SHP77 (cell line): ENCODE measurements at places on chromosomes 4 and X.

DNA sequence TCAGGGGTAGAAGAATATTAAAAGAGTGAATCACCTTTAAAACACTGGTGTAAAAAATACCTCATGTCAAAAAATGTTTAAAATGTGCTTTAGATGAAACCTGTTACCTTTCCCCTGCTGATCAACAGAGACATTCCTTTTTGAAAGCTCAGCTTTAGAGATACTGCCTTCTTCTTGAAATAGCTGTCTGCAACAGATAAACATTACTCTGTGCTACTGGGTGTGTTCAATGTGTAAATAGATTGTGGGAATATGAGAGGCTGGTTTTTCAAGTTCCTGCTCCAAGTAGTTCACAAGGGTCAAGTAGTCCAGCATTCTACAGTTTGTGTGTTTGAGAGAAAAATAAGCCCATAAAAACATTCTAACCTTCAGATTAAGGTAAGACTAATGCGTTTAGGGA is at the start of gene SYTL5:
Gene SYTL5 (plus strand): TSS at position 263 of the 400 bp plus-strand sequence. CDS start 27,337 bp downstream, outside the sequence.
- no peak for DNase-seq

DNA sequence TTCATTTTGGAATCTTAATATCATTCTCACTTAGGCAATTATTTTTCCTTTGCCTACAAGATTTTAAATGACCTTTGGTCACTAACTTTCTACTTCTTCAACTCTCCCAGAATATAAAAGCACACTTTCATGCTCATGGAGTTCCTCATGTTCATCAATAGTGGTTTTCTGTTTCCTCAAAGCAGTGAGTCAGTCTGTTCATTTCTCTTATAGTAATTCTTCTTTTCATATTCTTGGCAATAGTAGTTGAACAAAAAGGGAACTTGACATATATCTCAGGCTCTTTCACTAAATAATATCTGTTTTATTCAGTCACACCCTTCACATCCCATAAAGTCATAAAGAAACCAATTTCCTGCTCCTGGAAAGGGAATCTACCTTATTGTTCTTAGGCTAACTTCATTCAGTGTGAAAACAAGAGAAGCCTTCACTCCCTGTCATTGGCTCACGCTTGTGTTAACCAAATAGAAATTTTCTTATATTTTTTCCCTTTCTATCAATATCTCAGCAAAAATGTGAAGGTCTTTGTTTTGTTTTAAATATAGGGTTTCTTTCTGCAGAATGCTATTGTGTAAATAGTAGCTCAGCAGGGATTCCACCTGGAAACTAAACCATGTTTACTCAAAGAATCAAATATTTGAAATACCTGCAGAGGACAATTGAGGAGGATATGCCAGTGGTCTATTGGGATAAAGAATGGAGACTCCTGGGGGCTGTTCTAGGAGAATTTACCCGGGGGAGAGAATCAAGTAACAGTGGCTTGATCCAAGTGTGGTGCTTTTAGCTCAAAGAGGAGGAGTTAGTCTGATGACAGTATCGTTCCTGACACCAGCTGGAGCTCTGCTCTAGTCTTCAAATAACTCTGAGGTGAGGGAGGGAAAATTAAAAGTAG is 13.4 kb upstream of the TNIP3 start:
- no peak for DNase-seq

DNA sequence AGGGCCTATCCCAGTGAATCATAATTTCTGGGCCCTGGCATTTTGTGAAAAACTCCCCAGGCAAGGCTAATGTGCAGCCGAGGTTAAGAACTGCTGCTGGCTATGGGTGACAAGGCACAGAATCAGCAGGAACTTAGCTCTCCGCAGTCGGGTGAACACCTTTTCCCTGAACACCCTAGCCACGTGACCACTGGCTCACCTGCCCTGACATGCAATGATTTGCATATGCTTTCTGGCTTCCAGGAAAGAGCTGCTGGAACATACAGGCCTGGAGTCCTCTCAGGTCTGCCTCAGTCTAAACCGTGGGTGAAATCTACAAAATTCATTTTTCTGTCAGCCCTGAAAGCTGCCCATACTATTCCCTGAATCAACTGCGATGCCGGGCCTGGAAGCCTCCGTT is 56.6 kb downstream of the ZNF827 start:
- DNase-seq, result no peak

DNA sequence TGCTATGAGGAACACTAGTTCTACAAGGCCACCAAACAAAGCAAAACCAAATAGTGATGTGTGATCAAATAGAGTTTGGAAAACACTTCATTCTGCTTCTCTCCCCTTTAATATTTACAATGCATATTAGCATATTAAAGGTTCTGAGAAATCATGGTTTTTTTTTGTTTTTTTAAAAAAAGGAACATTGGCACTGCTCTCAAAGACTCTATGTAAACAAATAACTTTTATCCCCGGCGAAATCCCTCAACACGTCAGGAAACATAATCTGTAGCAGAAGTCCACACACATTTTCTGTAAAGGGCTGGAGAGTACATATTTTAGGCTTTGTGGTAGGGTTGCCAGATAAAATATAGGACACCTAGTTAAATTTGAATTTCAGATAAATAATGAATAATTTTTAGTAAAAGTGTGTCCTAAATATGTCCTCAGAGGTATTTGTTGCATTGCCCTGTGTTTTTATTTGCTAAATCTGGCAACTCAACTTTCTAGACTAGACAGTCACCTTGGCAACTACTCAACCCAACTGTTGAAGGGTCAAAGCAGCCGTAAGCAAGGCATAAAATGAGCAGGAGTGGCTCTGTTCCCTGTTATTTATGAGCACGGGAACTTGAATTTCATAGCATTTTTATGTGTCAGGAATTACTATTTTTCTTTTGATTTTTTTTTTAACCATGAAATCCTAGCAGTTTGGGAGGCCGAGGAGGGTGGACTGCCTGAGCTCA is 8.6 kb downstream of the SPATA4 start:
- DNase-seq, result no peak

GRCh38 chrX:131047180-131047579 is 11.0 kb upstream of the ARHGAP36 start:
- no peak for DNase-seq

DNA sequence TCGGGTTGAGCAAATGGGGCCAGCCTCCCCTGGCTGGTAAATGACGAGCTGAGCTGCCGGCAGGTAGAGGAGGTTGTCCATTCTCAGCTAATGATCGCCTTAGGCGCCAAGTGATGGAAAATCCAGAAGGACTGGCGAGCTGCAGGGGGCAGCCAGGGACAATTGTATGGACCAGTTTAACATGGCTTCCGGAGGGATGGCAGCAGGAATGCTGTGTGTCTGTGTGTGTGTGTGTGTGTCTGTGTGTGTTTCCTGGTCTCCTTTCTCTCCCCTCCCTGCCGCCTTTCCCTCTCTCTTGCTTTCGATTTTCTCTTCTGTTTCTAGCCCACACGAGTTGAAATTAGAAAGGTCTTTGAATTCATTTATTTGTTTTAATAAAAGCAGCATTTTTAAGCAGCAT is 45.2 kb upstream of the BCOR start:
- DNase-seq, result no peak
